ENCODE measurements at places on chromosomes 1 and 21.

DNA sequence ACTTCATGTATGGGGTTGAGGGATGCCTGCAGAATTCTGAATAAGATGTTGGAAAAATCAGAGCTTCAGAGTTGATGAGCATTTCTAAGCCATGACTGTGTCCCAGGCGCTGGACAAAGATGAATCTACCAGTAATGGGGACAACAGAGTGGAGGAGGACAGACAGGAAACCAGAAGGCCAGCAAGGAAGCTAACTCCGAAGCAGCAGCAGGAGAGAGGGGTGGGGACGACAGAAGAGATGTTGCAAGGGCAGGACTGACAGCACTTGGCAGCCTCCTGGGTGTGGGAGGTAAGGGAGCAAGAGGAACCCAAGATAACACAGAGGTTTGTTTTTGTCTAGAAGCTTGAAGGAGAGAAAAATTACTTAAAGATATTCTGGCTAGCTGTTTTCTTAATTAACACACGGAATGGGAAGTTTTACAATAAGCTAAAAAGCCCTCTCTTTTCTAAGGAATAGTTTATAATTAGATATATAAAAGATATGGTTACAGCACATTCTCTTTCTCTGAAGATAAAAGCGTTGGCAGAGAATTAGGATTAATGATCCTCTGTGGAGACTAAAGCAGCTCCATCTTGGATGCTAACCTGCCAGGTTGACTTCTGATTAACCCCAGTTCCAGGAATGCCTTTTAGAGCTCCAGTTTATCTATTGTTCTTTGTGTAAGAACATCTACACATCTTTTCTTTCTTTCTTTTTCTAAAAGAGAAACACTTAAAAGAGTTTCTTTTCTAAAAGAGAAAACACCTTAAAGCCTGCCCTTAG, 92.7 kb downstream of the TENT5C start:
- no peak for DNase-seq

- DNase-seq = no peak
Observed at GRCh38 chr1:227793079-227793947, 22.2 kb upstream of the PRSS38 start.

DNA sequence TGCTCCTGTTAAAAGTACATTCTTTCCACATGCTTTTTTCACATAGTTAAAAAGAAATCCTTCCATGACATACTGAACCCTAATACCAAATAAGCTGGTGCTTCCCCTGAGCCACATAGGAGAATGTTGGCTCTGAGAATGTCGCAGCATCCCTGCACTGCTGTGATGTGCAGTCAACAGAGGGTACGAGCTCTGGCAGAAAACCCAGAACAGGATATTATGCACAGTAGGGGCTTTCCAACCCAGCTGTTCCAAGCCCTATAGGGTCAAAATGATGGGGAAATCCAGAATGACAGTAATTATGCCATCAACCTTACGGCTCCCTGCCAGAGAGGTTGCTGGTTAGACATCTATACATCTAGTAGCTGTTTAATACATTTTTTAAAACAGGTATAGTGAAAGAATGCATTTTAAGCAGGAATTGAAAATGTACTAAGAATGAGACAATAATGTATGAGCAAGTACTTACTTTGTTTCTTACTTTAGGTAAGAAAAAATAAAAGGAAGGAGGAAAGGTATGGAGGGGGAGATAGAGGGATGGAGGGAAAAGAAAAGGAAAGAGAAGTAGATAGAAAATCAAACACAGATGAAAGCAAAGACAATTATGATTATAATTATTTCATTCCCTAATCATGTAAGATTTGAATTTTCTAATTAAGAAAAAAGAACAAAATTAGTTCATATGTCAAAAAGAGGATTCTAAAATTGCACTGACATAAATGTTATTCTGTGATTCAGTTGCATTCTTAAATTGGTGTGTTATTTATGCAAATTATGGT, 126.0 kb downstream of the NR5A2 start:
- DNase-seq = no peak

DNA sequence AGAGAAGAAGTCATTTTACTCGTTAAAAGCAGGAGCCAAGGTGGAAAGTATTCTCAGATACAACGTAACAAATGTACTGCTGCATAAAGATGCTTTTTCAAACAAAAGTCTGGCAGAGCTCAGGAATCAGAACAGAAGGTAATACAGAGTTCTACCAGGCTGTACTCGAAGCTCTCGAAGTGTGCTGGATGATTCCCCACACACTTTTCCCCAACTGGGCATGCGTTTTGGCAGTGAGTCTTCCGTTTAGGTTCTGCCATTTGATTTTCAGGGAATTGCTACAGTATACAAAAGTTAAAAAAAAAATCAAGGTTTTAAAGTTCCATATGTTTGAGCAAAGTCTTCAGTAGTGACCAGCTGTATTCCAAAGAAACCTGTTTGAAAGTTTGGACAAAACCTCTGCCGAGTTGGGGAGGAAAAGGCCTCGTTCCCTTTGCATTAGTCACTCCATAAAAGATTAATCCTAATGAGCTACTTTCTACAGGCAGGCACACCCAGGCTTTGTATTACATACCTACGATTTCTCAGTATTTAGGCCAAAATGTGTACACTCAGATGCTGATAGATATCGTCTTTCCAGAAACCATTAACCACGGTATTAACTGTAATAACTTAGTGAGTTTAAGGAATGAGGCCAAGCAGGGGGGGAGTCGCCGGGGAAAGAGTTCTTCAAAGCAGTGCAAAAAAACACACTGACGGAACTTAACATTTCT, 477.1 kb downstream of the LMO4 start:
- no peak for DNase-seq

DNA sequence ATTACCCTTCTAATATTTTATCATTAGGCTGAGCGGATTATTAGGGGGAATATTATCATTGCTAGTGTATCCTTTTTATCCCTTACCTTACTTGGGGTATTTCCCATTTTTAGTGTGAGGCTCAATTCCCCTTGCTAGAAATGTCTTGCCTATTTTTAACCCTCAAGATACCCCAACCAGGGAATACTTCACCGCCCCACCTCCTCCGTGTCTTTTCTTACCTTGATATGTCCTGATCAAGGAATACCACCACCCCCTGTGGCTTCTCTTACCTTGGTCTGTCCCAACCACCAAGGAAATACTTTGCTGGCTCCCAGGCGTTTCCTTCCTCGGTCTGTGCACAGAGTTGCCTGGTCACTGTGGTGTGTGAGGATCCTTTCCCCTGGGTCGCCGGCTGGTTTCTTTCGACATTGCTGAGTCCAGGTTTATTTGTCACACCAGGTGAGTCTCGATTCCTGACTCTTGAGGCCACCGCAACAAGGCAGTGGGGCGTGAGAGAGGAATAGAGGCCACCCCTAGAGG, 57.8 kb downstream of the SERINC2 start:
- no peak for DNase-seq

DNA sequence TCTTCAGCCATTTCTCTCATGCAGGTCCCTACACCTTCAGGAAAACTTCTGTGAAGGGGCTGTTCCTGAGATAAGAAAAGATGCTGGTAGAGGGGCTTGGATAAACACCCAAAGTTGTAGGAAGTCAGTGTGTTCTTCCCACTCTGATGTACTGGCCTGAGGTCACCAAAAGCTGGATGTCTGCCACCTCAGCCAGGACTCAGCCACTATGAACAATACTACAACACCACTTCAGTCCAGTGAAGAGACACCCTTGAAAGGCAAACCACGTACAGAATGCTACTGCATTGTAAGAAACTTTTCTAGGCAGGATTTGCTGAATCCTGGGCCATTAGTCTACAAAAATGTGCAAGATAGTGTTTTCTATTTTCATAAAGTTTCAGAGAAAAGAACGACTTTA, 2.4 kb downstream of the PTPN14 start:
- peak; percentile 62 for DNase-seq

GRCh38 chr1:6460301-6461050, 5.5 kb downstream of the TNFRSF25 start:
- no peak for DNase-seq

- DNase-seq = no peak
Observed at GRCh38 chr1:205805082-205805711, 7.8 kb downstream of the SLC41A1 start.

- no peak for DNase-seq
Observed at GRCh38 chr1:85460555-85461088, 4.3 kb downstream of the DDAH1 start.

DNA sequence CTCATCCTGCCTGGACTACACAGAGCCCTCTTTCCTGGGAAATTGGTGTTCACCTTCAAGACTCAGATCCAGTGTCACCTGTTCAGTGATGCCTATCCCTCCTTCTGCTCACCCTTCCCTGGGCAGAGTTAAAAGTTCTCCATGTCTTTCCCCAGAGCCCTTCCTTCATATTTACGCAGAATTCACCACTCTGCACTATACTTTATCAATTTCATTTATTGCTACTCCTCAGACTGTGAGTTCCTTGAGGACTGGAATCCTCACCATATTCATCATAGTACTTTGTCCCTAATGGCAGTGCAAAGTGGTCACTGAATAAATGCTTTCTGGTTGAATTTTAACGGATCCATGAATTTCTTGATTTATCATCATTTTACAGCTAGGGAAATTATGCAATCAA, 300.0 kb downstream of the CHRM3 start:
- DNase-seq = no peak

GRCh38 chr1:218600968-218601367, 255.8 kb downstream of the TGFB2 start:
- no peak for DNase-seq

GRCh38 chr1:11524465-11525150, 45.7 kb downstream of the DISP3 start:
- no peak for DNase-seq

GRCh38 chr21:40813918-40814317, 33.0 kb downstream of the DSCAM start:
- no peak for DNase-seq

DNA sequence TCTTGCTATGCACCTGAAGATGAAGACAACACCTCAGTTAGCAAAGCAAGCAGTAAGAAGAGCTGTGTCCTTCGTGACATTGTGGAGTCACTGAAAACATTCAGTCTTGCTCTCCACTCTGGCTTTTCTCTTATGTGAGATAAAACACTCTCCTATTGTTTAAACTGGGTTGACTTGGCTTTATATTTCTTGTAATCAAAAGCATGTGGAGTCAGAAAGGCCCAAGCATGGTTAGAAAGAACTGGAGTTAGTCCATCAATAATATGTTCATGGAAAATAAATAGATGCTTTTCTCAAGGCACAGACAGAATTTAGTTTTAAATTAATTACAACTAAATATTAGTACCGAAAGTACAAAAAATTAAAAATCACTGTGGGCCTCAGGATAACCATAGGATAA, 61.7 kb downstream of the UBE2U start:
- no peak for DNase-seq

- peak; percentile 27 for DNase-seq
Observed at GRCh38 chr1:41799723-41800122, 119.0 kb downstream of the HIVEP3 start.

- DNase-seq = peak; percentile 41
Observed at GRCh38 chr1:180911640-180912191, 981 bp upstream of the KIAA1614 start.

DNA sequence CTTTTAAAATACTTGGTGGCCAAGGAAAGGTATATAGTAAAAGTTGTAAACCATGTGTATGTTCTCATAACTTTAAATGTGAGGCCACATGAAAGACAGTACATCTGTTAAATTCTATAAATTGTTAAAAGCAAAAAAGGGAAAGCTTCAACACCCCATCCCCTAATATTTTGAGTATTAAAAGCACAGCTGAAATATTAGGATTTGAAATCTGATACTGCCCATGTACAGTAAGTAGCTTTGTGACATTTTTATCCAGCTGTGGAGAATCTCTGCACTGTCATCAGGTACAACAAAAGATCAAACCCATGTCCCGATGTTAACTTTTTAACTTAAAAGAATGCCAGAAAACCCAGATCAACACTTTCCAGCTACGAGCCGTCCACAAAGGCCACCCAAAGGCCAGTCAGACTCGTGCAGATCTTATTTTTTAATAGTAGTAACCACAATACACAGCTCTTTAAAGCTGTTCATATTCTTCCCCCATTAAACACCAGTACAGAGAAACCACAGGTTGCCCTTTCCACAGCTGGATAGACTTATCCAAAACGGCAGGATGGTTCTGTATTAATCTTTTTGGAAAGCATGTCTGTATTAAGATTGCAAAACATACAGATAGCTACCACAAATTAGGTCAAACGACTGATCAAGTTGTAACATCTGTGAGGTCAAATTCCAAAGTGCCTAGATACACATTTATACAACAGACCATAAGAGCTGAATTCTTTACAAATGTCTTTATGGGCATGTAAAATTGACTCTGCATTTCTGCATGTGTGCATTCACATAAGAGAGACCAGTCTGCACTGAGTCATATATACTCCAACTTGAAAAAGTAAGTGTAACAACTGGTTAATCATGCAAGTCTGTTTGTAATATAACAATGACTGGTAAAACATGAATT, 5.2 kb downstream of the IRF2BP2 start:
- DNase-seq = no peak

GRCh38 chr1:1630191-1630964, 1.6 kb upstream of the MMP23B start:
- DNase-seq = peak; percentile 65

DNA sequence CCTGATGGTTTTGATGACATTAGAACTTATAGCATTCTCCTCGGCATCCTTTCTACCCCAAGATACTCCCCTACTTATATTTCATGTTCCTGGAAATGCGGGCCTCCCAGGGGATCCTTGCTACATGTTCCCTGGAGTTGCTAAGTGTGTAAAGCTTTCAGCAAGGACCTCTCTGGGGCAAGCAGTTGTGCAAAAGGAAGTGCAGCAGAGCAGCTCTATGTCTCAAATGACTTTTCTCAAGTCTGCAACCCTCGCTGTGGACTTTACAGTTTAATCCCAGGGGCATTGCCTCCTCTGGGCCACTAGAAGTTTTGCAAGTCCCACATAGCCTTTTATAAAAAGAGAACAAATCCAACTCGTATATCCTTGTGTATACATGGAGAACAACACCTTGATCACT, 20.8 kb upstream of the MNDA start:
- no peak for DNase-seq

DNA sequence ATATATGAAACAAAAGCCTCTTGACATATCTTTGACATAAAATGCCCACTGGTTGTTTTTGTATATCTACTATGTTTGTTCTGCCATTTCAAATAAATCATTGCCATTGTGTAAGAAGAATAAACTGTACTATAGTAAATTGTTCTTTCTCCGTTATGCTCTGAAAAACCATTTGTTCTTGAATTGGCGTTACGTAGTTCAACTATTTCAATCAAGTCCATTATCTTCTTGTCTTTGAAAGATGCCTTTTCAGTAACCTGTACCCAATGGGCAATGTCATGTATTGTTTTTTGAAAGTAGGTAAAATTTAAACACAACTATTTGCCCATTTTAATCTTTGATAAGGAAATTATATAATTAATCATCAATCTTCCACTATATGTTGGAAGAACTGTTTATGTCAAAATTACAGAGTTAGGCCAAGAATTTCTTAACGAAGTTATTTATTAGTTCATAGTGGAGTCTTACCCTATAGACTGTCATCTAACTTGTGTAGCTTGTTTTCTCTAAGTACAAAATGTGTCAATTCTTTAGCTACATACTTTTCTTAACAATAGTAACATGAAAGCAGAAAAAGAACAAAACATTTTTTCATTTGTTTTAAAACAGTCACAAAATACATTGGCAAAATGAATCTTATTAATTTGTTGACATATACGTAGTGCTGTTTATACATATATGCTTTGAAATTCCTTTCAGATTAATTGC, 294.8 kb downstream of the PTPRC start:
- DNase-seq = no peak

GRCh38 chr1:6517435-6517851, 26.0 kb upstream of the PLEKHG5 start:
- DNase-seq = no peak

GRCh38 chr1:51583532-51583931, 33.4 kb upstream of the OSBPL9 start:
- DNase-seq = peak; percentile 52
